ENCODE measurements at places on chromosomes 2 and 18.

DNA sequence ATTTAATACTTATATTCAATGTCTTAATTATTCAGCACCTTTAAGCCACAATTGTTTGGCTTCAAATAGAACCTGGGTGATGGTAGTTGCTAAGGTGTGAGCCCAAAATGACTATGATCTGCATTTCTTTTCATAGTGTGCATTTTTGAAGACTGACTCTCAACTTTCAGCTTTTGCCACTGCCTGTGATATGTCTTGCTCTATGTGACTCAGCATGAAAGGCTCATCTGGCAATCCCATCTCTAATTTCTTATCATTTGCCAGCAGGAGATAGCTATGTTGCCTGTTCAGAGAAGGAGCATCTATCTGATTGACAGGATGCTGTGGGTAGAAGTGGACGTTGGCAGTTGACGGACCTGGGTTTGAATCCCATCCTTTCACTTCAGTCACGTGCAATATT, 34.5 kb upstream of the CCDC93 start:
- no peak for DNase-seq

GRCh38 chr2:186687807-186688211, 6.1 kb upstream of the FAM171B start:
- DNase-seq = peak; percentile 65

- no peak for DNase-seq
Observed at GRCh38 chr2:123596621-123597020, 428.5 kb upstream of the CNTNAP5 start.

DNA sequence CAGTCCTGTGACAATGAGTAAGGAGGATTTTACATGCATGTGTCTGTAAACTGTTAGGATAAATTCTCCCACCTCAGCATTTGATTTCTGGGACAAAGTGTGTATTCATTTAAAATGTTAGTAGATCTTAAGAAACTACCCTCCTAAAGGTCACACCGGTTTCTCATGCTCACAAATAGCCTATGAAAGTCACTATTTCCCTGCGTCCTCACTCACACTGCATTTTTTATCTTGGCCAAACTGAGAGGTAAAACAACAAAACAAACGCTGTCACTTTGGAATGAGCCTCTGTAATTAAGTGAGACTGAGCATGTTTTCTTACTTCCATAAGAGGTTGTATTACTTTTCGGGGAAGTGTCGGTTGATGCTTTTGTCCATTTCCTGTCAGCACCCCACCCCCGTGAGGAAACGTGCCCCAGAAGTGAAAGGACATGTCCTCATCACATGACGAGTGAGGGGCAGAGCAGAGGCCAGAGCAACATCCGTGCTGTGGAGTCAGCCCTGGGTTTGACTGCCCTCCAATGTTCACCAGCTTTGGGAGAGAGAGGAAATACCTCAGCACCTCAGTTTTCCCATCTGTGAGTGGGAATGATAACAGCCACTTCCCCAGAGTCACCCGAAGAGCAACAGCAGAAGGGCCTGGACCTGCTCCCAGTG, 3.1 kb downstream of the GYPC start:
- peak; percentile 85 for DNase-seq

GRCh38 chr2:60764736-60765534, 8.9 kb downstream of the PAPOLG start:
- no peak for DNase-seq

GRCh38 chr2:40230707-40231432, 221.0 kb downstream of the SLC8A1 start:
- no peak for DNase-seq

GRCh38 chr2:120939595-120940318, 204.1 kb downstream of the GLI2 start:
- no peak for DNase-seq

DNA sequence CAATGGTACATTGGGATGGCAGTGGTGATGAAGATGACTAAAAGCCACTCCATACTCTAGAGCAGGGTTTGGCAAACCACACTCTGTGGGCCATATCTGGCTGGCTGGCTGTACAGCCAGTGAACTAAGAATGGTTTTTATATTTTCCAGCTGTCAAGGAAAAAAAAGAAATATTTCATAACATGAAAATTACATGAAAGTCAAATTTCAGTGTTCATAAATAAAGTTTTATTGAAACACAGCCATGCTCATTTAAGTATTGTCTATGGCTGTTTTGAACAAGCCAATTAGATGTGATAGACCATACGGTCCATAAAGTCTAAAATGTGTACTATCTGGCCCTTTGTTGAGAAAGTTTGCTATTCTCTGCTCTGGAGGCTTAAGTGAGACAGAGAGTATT, 1.5 kb downstream of the TTC21B start:
- no peak for DNase-seq

DNA sequence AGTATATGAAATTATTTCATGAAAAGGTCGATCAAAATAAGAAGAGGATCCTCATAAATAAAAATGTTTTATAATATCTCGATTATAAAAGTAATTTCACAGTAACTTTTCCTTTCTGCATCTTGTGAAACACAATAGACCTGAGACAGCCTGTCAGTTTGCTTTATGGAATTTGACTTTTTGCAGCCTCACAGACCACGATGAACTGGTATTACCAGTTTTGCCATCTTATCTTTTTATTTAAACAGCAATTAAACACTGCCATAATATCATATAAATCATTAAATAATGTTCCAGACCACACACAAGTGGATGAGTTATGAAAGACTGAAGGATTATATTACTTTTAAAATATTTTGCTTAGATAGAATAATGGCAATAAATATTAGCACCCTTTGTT, 10.7 kb upstream of the GALNT3 start:
- DNase-seq = no peak

DNA sequence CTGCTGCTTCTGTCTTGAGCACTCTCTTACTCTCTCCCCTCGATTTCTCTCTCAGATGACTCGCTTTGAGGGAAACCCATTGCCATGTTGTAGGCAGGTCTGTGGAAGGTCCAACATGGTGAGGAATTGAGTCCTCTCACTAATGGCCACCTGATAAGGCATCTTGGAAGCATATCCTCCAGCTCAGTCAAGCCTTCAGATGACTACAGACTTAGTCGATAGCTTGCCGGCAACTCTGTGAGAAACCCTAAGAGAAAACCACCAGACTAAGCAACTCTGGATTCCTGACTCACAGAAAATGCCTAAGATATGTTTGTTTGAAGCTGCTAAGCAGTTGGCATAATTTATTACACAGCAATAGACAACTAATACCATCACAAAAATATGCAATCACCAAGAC, 51.2 kb downstream of the WDR75 start:
- DNase-seq = no peak

DNA sequence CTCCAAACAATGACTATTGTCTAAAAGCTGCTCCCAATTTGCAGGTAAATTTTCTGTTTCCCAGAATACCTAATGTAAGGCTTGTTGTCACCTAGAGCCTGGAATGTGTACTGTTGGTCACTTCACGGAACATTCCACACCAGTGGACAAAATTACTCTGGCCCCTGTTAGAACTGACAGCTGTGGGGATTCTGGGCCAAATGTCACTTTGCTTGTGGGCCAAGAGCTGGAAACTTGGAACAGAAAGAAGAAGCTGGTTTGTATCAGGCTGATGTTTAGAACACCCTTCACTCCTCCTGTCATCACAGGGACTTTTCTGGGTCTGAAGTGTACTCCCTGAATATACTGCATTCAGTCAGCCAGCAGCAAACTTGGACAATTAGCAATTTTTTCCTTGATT, 495.6 kb upstream of the SYT4 start:
- DNase-seq = peak; percentile 88

DNA sequence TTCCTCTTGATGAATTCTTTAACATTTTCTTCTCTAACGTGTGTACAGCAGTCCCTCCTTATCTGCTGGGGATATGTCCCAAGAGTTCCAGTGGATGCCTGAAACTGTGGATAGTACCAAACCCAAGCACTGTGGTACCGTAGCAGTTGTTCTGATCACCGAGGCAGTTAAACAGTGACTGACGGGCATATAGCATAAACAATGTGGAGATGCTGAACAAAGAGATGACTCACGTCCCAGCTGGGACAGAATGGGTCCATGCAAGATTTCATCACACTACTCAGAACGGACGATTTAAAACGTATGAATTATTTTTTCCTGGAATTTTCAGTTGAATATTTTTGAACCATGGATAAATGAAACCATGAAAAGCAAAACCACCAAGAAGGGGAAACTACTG, 54.5 kb upstream of the SPAG16 start:
- DNase-seq = no peak

DNA sequence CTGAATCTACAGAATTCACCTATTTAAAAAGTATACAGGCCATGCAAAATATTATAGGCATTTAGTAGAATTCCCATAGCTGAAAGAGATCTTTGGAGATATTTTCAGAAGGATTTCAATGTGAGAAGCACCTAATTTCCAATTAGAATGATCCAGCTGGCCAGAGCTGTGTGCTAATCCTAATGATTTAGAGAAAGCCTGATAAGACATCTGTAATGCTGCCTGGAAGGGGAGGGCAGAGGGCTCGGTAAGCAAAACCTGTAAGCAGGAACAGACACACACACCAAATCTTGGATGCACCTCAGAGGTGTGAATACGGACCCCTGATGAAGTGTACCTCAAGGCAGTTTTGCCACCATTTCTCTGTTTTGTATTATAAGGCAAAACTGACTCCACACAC, 14.0 kb downstream of the SERTAD2 start:
- no peak for DNase-seq

DNA sequence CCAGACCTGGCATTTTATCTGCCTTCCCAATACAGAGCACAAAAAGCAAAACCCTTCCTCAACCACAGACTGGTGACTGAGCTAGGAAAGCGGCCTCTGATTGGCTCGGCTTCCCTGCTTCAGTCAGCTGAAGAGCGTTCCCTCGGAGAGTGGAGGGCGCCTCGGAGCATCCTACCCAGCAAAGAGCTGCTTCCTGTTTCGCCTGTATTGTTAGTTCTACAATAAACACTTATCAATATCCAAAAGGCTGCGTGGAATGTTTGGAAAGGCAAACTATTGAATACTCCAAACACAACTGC, 125.0 kb downstream of the CACNB4 start:
- DNase-seq = peak; percentile 73

DNA sequence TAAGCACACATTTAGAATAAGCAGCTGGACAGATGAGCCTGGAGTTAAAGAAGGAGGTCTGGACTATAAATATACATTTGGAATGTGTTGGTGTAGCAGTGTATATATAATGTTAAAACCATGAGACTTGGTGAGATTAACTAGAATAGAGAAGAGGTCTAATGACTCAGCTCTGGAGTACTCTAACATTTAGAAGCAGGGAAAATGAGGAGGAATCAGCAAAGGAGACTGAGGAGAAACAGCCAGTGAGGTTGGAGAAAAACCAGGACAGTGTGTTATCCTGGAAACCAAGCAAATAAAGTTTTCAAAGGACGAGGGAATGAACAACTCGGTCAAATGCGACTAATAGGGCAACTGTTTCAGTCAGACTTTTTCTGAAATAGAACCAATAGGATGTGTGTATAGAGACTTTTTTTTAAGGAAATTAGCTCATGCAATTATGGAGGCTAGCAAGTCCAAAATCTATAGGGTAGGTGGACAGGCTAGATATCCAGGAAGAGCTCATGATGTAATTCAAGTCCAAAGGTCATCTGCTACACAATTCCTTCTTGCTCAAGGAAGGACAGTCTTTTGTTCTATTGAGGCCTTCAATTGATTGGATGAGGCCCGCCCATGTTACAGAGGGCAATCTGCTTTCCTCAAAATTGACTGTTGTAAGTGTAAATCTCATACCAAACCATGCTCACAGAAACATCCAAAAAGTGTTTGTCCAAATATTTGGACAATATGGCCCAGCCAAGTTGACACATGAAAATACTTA, 10.8 kb upstream of the SESTD1 start:
- DNase-seq = no peak

- DNase-seq = peak; percentile 54
Observed at GRCh38 chr2:226215902-226216503, 583.6 kb downstream of the IRS1 start.

DNA sequence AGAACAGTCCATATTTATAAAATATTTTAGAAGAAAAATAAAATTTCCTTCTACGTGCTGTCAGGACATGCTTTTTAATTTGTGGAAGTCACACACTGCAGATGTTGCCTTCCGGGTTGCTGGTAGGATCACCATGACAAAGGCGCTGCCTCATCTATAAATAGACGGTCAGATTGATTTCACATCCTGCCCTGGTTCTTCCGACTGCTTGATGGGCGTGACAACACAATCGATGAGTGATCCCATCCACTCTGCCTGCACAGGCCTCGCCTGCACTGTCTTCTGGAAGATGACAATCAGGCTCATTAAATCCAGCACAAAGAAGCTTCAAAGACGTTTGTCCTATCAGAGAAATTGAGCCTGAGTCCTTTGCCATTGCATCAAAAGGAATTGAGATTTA, 318.9 kb upstream of the TRIB2 start:
- peak; percentile 21 for DNase-seq

GRCh38 chr2:70247364-70248180, 856 bp downstream of the TIA1 start:
- peak; percentile 91 for DNase-seq

- DNase-seq = no peak
Observed at GRCh38 chr2:10132996-10133647, 10.6 kb downstream of the RRM2 start.

GRCh38 chr2:3490191-3491170, 28.9 kb downstream of the ADI1 start:
- peak; percentile 60 for DNase-seq

DNA sequence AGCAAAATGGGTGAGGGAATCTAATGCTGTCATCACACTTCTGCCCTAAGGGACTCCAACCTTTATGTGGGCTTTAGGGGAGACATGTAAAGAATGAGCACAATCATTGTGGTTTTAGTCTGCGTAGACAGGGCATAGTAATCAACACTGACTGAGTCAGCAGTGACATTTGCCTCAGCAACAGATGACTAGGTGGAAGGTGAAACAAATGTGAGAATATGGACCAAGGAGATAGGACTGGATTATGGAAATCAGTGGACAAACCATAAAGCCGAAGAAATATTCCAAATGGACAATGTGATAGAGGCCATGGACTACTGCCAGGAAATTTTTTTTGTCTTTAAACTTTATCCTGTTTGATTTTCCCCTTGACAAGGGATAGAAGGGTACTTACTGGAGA, 83.9 kb downstream of the PDK1 start:
- no peak for DNase-seq
